ENCODE measurements at places on chromosomes 6 and 20. TPM values are rescaled to one million over a fixed set of nuclear protein-coding genes. Genes with fewer than 3 reads are reported as not detected.

The MYBL2 gene
- polyA plus RNA-seq, result not detected

DNA sequence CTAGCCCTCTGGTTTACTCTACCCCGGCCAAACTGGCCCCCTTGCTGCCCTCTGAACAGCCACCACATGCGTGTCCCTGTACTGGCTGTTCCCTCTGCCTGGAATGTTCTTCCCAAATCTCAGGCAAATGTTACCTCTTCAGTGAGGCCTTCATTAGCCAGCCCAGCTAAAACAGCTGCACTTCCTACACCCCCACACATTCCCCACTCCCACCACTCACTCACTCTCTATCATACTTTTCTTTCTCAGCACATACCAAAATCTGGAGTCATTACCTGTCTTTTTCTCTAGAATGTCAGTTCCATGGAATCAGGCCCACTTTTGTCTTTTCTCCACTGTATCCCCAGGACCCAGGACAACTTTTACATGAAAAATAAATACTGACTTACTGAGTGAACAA lies 401.2 kb upstream of the SULF2 start:
- no peak overlapping the region for H3K4me3 ChIP-seq
- H3K27ac ChIP-seq, result no peak overlapping the region
- no peaks in the 10 kb centered on the region for H3K27me3 ChIP-seq
- H3K4me1 ChIP-seq, result no peaks in the 10 kb centered on the region
- DNase-seq, result no peak
- no peaks in the 10 kb centered on the region for H3K36me3 ChIP-seq

DNA sequence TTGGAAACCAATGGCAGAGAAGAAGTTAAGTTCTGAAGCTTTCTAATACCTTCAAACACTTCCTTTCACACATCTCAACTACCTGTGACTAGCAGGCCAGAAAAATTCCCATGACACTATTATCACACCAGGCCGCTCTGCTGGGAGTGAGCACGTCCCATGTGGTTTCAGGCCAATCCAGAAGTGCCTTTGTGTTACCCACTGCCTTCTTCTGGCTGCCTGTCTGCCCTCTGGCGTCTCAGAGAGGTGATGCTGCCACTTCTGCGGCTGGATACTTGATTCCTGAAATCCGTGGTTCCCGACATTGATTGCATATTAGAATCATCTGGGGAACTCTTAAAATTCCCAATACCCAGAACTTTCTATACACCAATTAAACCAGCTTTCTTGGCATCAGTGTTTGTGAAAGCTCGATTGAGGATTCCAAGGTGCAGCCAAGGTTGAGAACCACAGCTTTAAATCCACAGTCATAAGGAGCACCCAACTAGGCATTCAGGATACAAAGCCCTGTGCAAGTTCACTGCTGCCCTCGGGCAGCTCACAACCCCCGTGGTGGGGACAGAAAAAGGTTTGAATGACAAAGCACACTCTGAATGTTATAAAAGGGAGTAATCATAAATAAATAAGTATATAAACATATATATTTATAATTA lies 65.6 kb downstream of the STMND1 start:
- H3K27me3 ChIP-seq, result no peaks in the 10 kb centered on the region
- H3K4me1 ChIP-seq, result no peaks in the 10 kb centered on the region
- no peak overlapping the region for H3K27ac ChIP-seq
- no peaks in the 10 kb centered on the region for H3K36me3 ChIP-seq

The BPIFB2 gene
- polyA plus RNA-seq, result not detected

DNA sequence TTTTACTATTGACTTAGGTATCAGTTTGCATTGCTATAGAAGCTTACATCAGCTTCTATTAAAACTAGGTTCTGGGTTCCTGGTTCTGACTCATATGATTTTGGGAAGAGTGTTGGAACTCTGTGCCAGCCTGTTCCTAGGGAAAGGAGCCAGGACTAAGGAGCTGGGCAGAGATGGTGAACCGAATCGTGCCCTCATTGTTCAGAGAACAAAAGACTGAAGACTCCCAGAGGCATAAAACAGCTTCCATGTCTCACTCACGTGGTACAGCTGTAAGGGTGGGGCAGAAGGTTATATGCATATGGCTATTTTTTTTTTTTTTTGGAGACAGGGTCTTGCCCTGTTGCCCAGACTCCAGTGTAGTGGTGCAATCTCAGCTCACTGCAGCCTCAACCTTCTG lies 89.1 kb upstream of the THBS2 start:
- no peak overlapping the region for H3K27ac ChIP-seq
- no peaks in the 10 kb centered on the region for H3K36me3 ChIP-seq
- no peaks in the 10 kb centered on the region for H3K27me3 ChIP-seq
- no peak for DNase-seq
- H3K4me3 ChIP-seq, result no peak overlapping the region
- H3K4me1 ChIP-seq, result no peaks in the 10 kb centered on the region

- no peaks in the 10 kb centered on the region for H3K36me3 ChIP-seq
- H3K4me3 ChIP-seq, result no peak overlapping the region
Measured at GRCh38 chr20:10306440-10307358, 88.1 kb downstream of the SNAP25 start.

GRCh38 chr20:52724541-52724940 lies 247.6 kb upstream of the TSHZ2 start:
- H3K4me3 ChIP-seq, result no peak overlapping the region
- no peaks in the 10 kb centered on the region for H3K27me3 ChIP-seq
- DNase-seq, result no peak
- H3K36me3 ChIP-seq, result no peaks in the 10 kb centered on the region

The DEFB124 gene
- not detected for polyA plus RNA-seq

GRCh38 chr6:30893666-30894065 lies 9.3 kb downstream of the DDR1 start:
- no peak overlapping the region for H3K27ac ChIP-seq
- no peaks in the 10 kb centered on the region for H3K27me3 ChIP-seq
- H3K36me3 ChIP-seq, result peaks cover 7% of the 10 kb centered on the region

GRCh38 chr6:2114100-2114499 lies 131.3 kb downstream of the GMDS start:
- H3K27me3 ChIP-seq, result no peaks in the 10 kb centered on the region
- no peak overlapping the region for H3K4me3 ChIP-seq
- no peaks in the 10 kb centered on the region for H3K4me1 ChIP-seq
- no peak overlapping the region for H3K27ac ChIP-seq

The IRF4 gene
- 8.2 TPM for polyA plus RNA-seq

- H3K27me3 ChIP-seq, result no peaks in the 10 kb centered on the region
- no peak for DNase-seq
- no peaks in the 10 kb centered on the region for H3K36me3 ChIP-seq
- no peaks in the 10 kb centered on the region for H3K4me1 ChIP-seq
- H3K27ac ChIP-seq, result no peak overlapping the region
Measured at GRCh38 chr20:11459090-11459890, 458.4 kb upstream of the BTBD3 start.

- no peak for DNase-seq
- H3K36me3 ChIP-seq, result no peaks in the 10 kb centered on the region
- no peak overlapping the region for H3K4me3 ChIP-seq
- H3K27ac ChIP-seq, result no peak overlapping the region
- no peaks in the 10 kb centered on the region for H3K27me3 ChIP-seq
- no peaks in the 10 kb centered on the region for H3K4me1 ChIP-seq
Measured at GRCh38 chr6:21393441-21394165, 199.9 kb upstream of the SOX4 start.

The KCNK5 gene
- 0.20 TPM for polyA plus RNA-seq

DNA sequence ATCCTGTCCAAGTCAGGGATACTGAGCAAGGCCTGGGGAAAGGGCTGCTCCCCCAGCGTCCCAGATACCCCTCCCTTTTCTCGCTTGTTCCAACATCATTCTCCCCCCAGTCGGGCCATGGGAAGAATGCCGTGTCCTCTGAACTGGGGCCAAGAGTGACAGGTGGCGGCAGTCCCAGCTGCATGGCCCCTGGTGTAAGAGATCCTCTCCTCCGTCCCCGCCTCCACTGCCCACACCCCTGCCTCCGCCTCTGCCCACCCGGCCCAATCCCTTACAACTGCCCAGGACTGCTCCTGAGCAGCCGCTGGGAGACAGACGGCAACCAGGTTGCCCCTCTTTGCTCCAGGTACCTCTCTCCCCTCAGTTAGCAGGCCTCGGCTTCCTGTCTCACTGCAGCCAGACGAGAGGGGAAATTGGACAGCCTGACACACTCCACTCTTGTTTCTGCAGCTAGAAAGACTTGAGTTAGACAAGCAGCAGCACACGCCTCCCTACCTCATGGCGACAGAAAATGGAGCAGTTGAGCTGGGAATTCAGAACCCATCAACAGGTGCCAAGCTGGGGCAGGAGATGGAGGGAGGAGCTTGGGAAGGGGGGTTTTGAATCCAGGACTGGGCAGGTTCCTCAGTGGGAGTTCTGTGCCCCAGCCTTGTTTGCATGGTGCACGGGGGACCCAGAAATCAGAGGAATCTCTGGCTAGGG lies at the start of gene MYLK2:
TSS of gene MYLK2 (plus strand) at position 274 of the 702 bp plus-strand sequence. CDS start at position 499, 225 bp downstream.
- H3K4me1 ChIP-seq, result no peaks in the 10 kb centered on the region
- no peaks in the 10 kb centered on the region for H3K27me3 ChIP-seq
- no peaks in the 10 kb centered on the region for H3K36me3 ChIP-seq
- H3K27ac ChIP-seq, result no peak within 1 kb of the TSS
- H3K4me3 ChIP-seq, result no peak within 1 kb of the TSS
- DNase-seq, result no peak

DNA sequence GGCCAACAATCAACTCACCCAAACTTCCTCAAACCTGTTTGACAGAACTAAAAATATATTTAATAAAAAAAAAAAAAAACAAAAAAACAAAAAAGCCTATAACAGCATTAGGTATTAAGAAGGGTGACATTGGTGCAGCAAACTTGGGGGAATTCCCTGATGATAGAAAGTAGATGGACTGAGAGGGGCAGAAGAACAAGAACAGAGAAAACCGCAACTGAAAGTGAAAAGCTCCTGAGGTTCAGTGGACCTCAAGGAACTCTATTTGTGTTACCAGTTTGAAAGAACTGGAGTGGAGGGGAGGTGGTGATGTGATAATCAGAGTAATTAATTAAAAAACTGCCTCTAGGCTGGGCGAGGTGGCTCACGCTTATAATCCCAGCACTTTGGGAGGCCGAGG lies 53.8 kb downstream of the MACROD2 start:
- no peaks in the 10 kb centered on the region for H3K4me1 ChIP-seq
- no peak overlapping the region for H3K4me3 ChIP-seq
- H3K27me3 ChIP-seq, result no peaks in the 10 kb centered on the region
- H3K27ac ChIP-seq, result no peak overlapping the region
- no peaks in the 10 kb centered on the region for H3K36me3 ChIP-seq
- DNase-seq, result no peak

The SNX21 gene
- 1.1 TPM for polyA plus RNA-seq

The MLN gene
- not detected for polyA plus RNA-seq

GRCh38 chr20:37479925-37480691 lies 40.9 kb upstream of the NNAT start:
- no peak overlapping the region for H3K4me3 ChIP-seq
- H3K27me3 ChIP-seq, result no peaks in the 10 kb centered on the region
- no peak overlapping the region for H3K27ac ChIP-seq
- H3K36me3 ChIP-seq, result no peaks in the 10 kb centered on the region
- H3K4me1 ChIP-seq, result no peaks in the 10 kb centered on the region

DNA sequence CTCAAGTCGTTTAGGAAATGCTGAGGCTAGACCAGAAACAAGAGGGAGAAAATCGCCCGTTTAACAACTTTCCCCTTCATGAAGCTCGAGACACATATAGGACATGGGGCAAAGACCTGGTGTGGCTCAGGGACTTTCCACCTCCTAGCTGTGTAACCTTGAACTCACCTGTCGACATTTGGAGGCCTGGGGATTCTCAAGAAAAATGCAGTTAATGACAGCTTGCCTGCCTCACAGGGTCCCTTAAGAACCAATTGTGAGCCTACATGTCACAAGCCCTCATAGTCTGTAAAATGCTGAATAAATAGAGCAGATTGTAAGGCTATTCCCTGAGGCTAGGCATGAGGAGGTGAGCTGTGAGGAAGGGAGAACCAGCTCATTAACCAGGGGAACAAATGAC lies 35.1 kb downstream of the MGME1 start:
- no peak overlapping the region for H3K4me3 ChIP-seq
- no peaks in the 10 kb centered on the region for H3K36me3 ChIP-seq
- no peak overlapping the region for H3K27ac ChIP-seq
- DNase-seq, result no peak
- H3K4me1 ChIP-seq, result no peaks in the 10 kb centered on the region

DNA sequence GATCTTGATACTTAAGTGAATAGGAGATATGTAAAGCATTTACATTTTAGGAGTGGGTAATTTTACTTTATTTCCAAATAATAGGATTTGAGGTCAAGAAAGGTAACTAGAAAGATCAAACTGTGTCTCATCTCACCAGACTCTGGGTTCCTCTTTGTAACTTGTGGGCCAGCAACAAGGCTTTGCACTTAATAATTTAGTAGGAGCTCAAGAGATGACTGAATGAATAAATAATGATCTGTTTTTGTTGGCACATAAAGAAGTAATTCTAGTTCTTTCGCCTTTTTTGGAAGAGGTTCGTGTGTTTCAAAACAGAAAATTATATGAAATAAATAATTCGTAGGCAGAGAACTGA lies 67.4 kb upstream of the FABP7 start:
- no peaks in the 10 kb centered on the region for H3K36me3 ChIP-seq
- H3K4me1 ChIP-seq, result no peaks in the 10 kb centered on the region
- H3K27ac ChIP-seq, result no peak overlapping the region
- no peak for DNase-seq
- H3K27me3 ChIP-seq, result no peaks in the 10 kb centered on the region

GRCh38 chr6:134723081-134723871 lies 226.6 kb downstream of the ALDH8A1 start:
- H3K27me3 ChIP-seq, result no peaks in the 10 kb centered on the region
- DNase-seq, result no peak
- H3K27ac ChIP-seq, result no peak overlapping the region
- H3K4me1 ChIP-seq, result no peaks in the 10 kb centered on the region

The C6orf58 gene
- not detected for polyA plus RNA-seq

The RIPOR2 gene
- polyA plus RNA-seq, result 813 TPM

DNA sequence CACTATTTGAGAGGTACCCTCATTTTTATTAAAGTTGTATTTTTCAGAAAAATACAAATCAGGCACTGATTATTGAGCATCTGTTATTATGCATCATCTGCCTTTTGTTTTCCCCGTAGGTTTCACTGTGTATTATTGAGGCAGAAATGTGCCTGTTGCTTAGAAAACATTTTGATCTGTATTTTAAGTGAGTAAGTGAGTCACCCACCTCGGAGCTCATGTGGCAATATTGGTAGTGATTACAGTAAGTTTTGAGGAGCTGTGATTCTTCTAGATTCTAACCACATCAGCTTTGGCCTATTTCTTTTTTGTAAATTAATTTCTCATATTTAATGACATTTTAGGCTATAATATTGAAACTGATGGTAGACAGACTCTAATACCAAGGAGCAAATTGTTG lies 59.6 kb upstream of the LAMP5 start:
- H3K36me3 ChIP-seq, result no peaks in the 10 kb centered on the region
- H3K27ac ChIP-seq, result no peak overlapping the region
- DNase-seq, result no peak
- H3K27me3 ChIP-seq, result no peaks in the 10 kb centered on the region
- no peak overlapping the region for H3K4me3 ChIP-seq
- H3K4me1 ChIP-seq, result no peaks in the 10 kb centered on the region

GRCh38 chr6:6058054-6058444 lies 51.3 kb upstream of the NRN1 start:
- peaks cover 3% of the 10 kb centered on the region for H3K27me3 ChIP-seq
- no peaks in the 10 kb centered on the region for H3K36me3 ChIP-seq
- no peak overlapping the region for H3K4me3 ChIP-seq
- DNase-seq, result no peak
